H9 (cell line): ENCODE measurements at places on chromosomes 7 and 10.

GRCh38 chr10:62915158-62915557 lies 99.0 kb upstream of the EGR2 start:
- no peak for DNase-seq

DNA sequence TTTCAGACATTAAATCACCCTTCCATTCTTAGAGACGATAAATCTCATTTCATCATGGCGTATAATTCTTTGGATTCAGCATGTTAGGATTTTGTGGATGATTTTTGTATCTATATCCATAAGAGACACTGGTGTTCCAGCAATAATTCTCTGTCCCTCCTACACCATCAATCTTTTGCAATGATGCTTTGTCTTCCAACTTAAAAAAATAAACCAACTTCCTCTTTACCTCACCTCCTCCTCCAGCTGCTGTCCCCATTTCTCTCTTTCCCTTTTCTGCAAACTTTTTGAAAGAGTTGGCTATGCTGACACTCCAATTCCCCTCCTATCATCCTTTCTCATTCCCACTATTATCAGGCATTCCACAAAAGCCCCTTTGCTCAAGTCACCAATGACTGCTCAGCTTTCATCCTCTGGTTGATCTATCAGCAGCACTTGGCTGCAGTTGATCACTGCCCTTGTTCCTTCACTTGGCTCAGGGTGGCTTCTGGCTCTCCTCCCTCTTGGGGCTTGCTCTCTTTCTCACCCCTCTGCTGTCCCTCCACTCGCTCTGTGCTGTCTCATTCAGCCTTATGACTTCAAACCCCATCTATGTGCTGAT lies 130.0 kb downstream of the ARHGAP22 start:
- no peak for DNase-seq

DNA sequence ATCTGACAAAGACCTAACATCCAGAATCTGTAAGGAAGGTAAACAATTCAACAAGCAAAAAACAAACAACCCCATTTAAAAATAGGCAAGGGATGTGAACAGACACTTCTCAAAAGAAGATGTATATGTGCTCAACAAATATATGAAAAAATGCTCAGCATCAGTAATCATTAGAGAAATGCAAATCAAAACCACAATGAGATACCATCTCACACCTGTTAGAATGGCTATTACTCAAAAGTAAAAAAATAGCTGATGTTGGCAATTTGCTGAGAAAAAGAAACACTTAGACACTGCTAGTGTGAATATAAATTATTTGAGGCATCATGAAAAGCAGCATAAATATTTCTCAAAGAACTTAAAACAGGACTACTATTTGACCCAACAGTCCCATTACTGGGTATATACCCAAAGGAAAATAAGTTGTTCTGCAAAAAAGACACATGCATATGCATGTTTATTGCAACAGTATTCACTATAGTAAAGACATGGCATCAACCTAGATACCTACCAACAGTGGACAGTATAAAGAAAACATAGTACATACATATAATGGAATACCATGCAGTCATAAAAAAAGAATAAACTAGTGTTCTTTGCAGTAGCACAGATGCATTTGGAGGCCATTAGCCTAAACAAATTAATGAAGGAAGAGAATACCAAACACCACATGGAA lies 980.1 kb downstream of the KCNMA1 start:
- DNase-seq = no peak

DNA sequence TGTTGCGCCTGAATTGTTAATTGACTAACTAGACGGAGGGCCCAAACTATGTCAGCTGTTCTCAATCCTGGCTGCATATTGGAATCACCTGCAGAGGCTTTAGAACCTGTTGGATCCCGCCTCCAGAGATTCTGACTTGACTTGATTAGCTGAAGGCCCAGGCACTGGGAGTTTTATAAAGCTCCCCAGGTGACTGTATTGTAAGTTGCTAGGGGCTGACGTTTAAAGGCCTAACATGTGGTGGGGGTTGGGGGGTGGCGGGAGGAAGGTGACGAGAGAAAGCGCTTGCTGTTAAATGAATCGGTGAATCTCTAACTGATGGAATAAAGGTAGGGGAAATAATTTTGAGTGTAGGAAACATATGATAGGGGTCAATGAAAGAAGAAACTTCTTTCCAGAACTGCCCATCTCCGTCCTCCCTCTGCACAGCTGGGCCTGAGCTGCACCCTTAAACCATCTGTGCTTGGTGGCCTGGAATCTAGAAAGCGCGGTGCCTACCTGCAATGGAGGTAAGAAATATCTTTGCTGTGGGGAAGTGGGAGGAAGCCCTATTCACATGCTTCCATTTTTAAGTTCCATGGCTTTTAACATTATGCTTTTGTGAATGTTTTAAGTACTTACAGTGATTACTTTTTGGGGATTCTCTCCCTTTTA lies 225.0 kb upstream of the FAM3C start:
- peak; percentile 63 for DNase-seq

DNA sequence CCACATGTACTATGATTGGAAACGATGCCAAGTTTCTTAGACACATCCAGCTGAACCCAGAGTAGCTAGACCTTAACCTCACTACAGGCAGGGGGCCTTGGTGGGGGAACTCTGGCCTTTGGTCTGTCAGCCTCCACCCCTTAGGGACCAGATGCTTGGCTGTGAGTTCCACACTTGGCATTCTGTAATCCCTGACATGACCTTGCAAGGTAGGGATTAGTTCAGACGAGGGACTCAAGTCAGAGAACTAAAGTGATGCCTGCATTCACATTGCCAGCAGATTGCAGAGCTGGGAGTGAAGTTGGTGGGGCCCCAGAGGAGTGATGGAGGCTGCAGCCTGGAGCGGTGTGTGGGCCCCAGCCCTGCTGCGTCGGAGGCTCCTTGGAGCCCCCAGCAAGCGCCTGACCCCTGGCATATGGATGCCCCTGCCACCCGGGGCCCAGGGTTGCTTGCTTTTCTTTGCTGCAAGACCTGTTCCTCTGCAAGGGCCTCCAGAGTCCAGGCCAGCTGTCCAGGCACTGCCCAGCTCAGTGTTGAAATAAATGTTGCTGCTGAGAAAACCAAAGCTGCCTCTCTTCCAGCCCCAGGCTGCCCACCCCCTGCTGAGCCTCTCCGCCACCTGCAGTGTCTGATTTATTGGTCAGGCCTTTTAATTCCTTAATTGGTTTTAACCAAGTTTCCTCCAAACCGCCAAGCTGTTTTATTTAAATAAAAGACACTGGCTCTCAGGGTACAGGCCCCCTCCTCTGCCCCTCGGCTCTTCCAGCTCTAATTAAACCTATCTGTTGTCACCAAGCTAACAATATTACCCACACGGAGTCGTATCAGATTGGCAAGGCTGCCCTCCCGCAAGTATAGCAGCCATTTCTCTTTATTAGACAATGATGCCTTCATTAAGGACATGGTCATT lies 4.7 kb downstream of the NPTX2 start:
- DNase-seq = no peak

GRCh38 chr7:42085531-42085930 lies 151.5 kb downstream of the GLI3 start:
- DNase-seq = no peak

DNA sequence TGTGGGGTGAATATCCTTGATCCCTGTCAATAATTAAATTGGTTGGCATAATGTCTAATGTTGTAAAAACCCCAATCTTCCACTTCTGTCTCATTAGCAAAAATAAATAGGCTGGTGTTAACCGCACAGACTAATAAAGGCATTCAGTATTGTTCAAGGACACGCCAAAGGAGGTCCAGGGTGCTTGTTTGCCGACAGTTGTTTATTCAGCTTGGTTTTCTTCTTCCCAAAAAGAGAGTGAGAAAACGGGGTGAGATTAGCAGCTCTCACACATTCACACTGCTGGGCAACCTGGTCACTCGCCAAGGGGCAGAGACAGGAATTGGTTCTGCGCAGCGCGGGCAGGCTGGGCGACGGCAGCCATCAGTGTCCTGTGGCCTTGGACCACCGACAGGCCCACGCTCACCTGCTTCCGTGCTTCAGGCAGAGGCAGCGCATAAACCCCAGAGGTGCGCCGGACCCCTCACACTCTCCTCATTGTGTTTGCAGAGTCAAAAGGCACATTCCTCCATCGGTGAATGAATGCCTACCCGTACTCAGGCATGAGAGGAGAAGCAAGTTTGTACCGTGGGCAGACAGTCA lies 26.2 kb upstream of the LMBR1 start:
- no peak for DNase-seq

DNA sequence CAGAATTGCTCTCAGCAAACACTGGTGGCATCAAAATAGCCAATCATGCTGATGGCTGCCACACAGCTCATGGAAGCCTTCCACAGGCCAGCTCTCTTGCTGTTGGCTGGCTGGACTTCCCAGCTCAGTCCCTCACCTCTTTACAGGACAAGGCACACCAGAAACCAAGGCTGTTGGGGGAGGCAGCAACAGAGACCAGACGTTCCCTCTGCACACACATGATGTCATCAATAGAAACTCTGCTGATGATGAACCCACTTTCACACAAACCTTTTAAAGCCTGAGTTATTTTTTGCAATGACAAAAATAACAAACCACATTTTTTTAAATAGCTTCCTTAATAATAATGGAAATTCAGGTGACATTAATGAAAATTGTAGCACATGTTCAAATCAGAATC lies 300.9 kb upstream of the C7orf33 start:
- no peak for DNase-seq

DNA sequence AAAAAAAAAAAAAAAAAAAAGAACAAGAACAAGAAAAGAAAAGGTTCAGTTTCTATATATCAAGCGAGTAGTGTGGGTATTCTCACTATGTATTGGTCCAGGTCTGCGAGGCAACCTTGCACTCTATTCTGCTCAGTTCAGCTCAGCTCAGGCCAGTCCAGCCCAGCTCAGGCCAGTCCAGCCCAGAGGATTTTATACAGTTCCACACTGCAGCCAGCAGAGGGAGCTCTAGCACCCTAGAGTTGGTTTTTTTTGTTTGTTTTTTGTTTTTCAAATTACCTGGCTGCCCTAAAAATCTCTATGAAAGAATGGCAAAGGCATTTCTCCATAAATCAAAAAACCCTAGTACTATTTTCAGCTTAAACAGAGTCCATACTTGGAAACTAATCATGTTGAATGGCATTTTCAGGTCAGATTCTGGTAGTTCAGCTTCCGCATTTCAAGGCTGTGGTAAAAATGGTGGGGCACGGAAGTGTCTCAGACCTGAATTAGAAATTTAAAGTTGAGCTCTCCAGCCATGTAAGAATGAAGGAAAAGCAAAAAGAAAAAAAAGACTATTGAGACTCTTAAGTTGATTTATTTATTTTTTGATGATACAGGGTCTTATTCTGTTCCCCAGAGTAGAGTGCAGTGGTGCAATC lies 55.2 kb upstream of the GSDME start:
- peak; percentile 51 for DNase-seq

DNA sequence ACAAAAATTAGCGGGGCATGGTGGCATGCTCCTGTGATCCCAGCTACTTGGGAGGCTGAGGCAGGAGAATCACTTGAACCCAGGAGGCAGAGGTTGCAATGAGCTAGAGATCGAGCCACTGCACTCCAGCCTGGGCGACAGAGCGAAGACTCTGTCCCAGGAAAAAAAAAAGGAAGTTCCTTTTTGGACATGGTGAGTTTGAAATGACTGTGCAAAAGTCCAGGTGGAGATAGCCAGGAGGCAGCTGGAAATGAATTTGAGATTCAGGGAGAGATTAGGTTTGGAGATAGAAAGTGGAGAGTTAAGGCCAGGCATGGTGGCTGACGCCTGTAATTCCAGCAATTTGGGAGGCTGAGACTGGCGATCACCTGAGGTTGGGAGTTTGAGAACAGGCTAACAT lies 139.1 kb downstream of the MARCHF5 start:
- DNase-seq = no peak

DNA sequence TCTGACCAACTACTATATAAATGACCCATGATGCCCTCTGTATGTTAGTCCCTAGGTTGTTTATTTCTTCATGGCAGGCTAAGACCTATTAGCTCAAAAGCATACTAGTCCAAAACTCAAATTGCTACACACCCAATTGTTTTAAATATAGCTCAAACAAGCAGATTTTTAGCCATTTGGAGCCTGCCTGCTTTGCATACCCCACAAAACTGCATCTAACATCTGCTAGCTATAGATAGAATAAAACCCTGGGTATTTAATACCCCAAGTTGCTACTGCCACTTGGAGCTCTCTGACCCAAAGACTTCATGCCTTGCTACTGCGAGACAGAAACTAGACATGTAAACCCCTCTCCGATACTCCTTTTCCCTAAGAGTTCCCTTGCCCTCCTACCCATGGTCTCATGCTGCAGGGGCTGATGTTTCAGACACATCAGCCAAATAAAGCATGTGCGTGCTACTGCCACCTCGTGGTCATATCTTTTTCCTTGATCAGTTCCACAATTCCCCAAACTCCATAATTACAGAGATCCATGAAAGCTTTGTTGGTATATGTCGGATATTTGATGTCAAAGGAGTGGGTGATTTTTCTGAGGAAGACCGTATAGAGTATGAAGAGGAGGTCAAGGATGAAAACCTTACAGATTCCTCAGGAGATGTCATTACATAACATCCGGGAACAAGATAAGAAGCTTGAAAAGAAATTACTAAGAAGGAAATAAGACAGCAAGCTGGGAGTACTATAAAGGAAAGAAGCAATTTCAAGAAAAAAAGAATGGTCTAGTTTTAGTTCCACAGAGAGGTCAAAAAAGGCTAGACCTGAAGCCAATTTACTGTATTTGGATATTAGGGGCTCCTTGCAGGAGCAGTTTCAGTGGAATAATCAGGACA lies 386.6 kb downstream of the SH2D4B start:
- DNase-seq = peak; percentile 64

DNA sequence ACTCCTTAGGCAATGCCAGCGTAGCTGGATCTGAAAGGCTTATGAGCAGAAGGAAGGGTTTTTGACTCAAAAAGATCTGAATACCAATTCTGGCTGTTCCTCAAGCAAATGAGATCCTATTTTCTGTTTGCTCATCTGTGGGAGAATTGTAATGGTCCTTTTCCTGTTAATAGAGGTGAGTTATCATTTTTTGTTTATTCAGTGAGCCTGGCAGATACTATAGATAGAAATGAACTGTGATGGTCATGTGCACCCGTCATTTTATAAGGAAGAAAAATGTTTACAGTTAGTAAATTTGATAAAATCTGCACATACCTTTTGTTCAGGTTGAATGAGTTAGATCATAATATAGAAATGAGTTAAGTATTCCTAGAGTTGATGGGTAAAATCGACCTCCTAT lies 97.7 kb downstream of the ACTR3B start:
- DNase-seq = no peak

DNA sequence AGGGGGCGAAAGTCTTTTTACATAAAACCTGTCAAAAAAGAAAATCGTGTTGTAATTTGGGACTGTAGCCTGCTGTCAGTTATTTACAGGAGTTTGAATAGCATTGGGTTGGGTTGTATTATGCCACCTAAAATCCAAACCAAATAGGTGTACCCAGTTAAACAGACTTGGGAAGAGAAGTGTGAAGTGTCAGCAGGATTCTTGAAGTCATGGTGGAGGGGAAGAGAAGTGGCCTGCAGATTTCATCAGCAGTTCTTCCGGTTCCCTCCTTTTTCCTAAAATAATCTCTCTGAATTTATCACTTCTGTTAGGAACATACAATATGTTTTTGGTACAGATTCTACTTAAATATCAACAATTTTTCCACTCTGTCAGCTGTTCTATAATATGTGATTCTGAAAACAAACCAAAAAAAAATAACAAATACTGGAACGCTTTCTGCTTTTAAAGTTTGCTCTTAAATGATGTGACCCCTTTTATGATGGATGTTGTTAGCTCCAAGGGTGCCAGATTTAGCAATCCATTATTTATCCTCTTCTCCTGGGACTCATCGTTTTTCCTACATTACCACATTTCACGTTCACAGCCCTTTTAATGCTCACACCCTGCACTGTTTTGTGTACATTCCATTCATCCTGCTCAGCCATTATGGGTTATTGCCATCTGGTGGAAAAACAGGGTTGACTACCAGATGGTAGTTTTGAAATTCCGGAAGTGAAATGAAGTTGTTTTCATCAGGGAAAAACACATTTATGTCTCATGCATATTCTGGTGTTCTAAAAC lies 18.7 kb upstream of the ARHGAP12 start:
- no peak for DNase-seq
